Substantia nigra (tissue), 51 donors: ENCODE measurements at places on chromosomes 1 and 21.

DNA sequence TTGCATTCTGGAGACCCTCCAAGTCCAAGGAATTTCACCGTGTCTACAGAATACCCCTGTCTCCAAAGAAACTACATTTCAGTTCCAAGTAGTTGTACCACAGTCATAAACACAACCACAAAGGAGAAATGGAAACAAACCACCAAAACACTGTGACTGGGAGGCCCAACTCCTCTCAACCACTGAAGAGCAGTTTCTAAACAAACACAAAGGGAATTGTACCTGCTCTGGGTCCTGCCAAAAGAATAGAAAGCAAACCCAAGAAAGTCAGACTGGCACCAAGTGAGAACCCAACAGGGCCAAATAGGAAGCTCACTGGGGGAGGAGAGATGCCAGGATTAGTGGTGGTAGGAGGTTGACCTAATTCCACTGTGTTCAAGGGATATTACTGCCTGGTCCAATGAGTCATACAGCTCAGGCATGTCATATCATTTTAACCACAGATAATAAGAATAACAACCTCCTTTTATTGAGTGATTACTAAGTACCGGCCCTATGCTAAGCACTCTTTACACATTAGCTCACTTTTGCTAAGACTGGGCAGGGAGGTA lies 123.9 kb upstream of the PPP2R5A start:
- no peak for DNase-seq

- DNase-seq: no peak
Observed at GRCh38 chr1:16028237-16029002, 6.6 kb downstream of the CLCNKA start.

DNA sequence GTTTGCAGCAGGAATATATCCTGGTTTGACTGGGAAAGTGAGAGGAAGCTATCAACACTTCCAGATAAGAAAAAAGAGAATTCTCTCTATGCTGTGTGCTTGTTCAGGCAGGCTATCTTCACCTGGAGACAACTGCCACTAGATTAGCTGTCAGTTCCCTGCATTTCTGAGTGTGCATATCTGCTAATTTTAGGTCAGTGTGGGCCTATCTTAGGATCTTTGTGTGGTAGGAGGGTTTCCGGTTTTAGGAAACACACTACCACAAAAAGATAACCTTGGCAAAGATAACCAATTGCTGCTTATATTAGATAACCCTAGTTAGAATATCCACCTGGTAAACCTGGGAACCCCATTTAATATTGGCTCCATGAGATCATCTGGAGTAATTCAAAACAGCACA lies 22.5 kb upstream of the GBP5 start:
- DNase-seq: no peak

GRCh38 chr1:182395906-182396305 lies 4.3 kb upstream of the GLUL start:
- DNase-seq: no peak

DNA sequence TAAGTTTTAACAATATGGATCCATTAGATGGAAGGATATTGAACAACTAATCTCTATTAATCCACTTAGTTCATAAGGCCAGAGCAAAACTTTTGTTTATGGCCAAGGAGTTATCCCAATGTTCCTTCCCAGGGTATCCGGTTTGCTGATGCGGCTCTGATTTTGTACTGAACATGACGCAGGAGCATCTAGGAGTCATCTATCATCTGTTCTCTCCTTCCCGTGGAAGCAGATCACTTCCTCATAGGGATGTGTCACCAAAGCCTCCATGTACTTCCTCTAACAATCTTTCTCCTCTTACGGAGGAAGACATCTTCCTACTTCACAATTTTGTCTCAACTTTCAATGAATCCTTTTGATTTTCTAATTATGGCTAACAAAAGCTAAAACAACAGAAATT lies 206.6 kb downstream of the APP start:
- DNase-seq: no peak

- no peak for DNase-seq
Observed at GRCh38 chr1:53137729-53138128, 4.7 kb downstream of the SLC1A7 start.

GRCh38 chr1:19040010-19040680 lies 83.7 kb upstream of the IFFO2 start:
- DNase-seq: no peak

DNA sequence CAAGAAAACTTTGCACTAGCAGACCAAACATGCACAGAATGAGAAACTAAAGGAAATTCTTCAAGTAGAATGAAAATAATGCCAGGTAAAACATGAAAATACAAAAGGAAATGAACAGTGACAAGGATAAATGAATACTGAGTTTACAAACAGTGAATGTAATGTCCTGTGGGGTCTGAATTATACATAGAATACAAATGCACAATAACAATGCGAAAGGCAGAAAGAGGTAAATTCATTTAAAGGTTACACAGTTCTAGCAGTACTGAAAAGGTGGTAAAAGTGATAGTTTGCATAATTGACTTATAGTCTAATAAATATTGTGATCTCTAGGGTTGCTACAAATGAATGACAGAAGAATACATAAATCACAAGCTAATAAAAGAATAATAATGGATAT lies 12.9 kb downstream of the CD55 start:
- DNase-seq: no peak

DNA sequence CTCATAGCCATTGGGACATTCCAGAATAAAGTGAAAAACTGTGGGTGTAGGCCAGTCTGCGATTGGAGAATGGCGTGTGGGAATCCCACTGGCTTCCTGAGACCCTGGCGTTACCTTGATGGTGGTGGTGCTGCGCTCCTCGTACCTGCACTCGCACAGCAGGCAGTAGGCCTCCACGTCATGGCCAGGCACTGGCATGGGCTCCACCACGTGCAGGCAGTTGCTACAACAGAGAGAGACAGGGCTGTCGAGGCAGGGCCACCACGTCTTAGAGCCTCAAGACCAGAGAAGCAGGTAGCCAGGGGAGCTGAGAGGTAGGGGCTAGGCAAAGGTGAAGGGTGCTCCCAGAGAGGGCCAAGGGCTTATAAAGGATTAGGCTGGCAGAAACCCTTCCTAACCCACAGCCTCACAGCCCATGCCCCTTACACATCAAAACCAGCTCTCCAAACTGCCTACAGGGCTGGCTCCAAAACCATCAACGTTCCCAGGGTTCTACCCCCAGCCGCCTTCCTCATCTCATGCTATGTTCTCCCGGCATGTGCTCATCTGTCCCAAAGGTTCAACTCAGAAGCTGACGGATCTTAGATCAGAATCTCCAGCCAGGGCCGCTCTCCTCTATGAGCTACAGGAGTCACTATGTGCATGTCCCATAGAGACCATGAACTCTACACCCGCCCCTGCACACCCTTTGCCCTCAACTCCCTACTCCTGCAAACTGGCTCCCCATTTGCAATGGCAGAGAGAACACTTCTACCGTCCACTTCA lies 7.5 kb downstream of the TMEM9 start:
- DNase-seq: no peak

GRCh38 chr1:118043624-118044023 lies 114.1 kb downstream of the WDR3 start:
- no peak for DNase-seq

- DNase-seq: no peak
Observed at GRCh38 chr1:152225678-152226077, 1.7 kb upstream of the HRNR start.

GRCh38 chr1:10625554-10625953 lies 150.8 kb downstream of the PEX14 start:
- DNase-seq: no peak

DNA sequence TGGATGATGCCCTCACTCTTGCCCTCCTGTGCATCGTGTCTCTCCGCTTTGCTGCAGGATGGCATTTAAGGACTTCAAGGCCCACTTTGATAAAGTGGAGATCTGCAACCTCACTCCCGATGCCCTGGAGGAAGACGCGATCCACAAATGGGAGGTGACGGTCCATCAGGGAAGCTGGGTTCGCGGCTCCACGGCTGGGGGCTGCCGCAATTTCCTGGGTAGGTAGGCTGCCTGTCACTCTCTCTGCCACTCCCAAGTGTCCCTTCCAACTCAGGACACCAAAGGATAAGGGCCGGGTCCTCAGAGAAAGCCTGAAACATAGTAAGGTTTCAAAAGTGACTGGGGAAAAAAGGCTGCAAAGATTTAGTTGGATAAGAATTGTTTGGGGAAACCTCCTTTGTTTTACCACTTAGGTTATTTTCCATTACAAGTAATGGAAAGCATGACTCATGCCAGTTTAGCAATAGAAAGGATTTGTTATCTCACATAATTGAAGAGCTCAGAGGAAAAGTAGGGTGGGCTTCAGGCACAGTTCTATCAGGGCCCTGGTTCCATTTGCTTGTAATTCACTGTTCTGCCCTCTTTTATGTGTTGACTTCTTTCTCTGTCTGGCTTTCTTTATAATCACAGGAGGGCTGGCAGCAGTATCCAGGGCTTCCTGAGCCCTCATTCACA lies 31.9 kb downstream of the CAPN9 start:
- DNase-seq: no peak

DNA sequence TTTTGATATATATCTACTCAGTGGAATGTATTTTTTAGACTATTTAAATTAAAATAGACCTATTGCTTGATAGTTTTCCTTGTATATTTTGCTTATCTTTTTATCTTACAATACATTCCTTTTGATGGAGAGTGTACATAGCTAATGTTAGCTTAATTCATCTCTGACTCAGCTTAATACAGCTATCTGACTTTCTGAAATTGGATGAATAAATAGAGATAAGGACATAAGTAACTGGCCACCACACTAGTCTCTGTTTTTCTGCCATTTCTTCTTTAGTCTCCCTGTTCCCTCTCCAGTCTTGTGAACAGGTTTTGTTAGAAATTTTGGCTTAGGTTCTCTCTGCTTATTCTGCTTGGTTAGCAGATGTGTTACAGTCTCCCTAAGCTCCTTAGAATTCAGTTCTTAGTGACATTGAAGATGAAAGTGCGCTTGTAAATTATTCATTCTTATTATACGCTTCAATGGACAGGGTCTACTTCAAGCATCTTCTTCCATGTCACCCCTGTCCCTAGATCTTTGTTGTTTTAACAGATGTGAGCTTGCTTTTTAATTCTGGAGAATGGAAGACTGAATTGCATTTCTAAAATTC lies 59.6 kb downstream of the XPR1 start:
- no peak for DNase-seq
